NCI-H226 (cell line): ENCODE measurements at places on chromosomes 4 and X.

DNA sequence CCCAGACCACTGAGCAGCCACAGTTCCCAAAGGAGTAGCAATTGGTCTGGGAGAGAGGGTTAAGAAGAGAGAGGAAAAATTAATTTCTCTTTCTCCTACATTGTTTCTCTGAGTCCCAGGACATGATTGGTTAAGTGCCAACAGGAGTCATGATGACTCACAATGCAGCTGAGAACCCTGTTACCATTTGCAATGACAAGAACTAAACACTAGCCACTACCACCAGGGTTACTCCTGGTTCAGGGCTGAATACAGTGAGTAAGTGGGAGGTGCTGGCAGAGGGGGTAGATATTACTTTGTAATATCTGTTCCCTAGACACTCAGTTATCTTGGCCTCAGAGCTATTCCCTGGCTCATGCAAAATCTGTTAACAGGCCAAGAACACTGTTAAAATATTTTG, 18.0 kb downstream of the ETDC start:
- DNase-seq = peak; percentile 78

DNA sequence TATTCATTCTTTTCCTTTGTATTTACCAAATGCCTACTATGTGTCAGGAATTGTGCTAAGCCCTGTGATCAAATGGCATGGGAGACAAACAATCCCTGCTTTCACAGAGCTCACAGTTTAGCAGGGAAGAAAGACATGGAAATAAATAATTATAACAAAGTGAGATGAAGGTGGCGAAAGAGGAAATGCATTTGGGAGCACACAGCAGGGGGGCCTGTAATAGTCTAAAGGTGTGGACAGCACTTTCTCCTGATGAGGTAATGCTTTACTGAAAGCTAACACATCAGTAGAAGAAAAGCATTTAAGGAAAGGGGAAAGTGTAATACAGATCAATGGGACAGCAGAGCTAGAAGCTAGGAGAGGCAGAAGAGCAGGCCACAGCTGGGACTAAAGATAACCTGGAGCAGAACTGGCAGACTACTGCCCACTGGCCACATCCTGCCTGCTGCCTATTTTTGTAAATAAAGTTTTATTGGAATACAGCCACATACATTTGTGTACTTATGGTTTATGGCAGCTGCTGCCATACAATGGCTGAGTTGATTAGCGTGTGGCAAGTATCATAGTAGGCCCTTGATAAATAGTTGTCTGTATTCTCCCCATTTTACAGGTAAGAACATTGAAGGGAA, 67.1 kb upstream of the TAPT1 start:
- DNase-seq = no peak

DNA sequence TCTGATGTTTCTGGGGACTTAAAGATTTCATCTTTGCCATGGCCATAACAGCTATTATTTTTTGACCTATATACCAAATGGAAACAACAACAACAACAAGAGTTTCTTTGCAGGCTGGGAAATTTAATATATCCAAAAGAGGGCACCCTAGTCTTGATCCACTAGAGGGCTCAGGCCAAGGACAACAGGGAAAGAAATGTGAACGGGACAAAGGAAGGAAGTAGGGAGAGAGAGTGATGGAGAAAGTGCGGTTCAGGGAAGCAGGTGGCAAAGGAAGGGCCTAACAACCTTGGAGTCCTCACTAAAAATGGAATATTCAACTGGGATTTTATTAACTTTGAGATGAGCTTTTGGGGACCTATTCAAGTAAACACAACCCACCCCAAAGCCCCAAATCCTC, 67.8 kb upstream of the SCML1 start:
- no peak for DNase-seq

- no peak for DNase-seq
These were observed 117.9 kb downstream of the MID1IP1 start for GRCh38 chrX:38919202-38919601.

- peak; percentile 59 for DNase-seq
These were observed 70.0 kb upstream of the FAM241A start for GRCh38 chr4:112075129-112075753.

- no peak for DNase-seq
These were observed 151.4 kb downstream of the CPEB2 start for GRCh38 chr4:15153662-15154061.

GRCh38 chrX:145549496-145549895, 268.1 kb upstream of the SLITRK2 start:
- DNase-seq = no peak

DNA sequence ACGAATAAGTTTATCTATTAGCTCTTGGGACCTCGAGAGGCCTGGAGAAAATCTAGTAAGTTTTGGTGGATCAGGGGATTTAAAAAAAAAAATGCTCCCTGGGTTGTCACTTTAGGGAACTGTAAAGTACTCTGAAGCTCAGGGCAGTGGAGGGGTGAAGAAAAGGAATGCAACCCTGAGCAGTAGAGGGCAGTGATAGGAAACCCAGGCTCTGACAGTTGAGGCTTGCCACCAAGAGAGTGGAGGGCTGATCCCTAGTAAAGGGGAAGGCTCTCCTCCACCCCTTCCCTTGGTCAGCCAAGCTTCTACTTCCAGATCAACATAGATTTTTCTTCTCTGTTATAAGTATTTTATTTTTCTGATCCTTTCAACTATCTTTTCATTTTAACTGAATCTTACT, 73.1 kb downstream of the FBXO8 start:
- DNase-seq = no peak

DNA sequence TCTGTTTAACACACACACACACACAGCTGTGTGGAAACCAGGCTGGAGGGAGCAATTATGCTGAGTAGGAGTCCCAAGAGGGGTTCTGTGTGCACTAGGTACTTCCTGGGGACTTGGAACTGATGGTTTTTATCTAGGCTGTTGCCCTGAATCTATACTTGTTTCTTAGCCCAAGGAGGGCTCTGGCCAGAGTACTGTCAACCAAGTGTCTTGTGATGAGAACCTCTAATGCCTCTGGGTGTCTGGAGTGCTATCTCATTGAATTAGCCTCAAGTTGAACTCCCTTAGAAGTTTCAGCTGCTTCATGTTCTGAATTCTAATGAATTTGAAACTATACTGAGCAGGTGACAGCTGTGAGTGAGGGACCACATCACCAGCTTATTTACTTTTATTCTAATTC, 16.6 kb downstream of the ARHGAP24 start:
- no peak for DNase-seq

- no peak for DNase-seq
These were observed 12.8 kb downstream of the CYP4V2 start for GRCh38 chr4:186204103-186204559.

DNA sequence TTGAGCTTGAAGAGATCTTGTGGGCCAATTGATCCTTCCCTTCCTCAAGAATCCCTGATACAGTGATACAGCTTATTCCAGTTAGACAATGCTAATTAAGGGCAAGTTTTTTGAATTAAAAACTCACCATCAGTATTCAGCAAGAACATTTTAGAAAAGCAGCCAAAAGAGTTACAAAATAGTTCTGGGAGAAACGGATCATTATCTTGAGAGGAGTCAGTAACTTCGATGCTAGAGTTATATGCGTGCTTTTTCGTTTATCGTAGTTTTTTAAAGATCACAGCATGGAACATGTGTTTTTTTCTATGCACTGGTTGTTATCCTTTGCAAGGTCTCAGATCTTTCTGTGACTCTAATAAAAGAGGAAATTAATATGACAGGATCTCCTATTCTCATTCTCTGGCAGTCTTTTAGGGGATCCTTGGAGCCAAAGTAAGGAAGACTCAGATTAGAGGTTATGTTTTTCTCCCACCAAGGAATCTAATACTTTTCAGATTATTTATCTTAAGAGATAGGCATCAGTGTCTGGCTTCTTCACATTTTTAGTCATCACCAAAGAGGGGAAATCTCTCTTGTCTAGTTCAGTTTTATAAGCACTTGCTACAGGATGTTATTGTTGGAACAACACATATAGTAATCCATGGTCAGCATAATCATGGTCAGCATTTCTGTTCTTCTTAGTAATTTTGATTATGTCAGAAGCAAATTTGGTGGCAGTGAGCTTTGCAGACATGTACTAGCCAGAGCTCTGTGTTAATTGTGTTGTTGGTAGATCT, 109.7 kb downstream of the PDLIM5 start:
- peak; percentile 22 for DNase-seq

- DNase-seq = no peak
These were observed 220.6 kb upstream of the ARSJ start for GRCh38 chr4:114200026-114200425.

GRCh38 chrX:39016556-39016955, 215.3 kb downstream of the MID1IP1 start:
- DNase-seq = no peak

DNA sequence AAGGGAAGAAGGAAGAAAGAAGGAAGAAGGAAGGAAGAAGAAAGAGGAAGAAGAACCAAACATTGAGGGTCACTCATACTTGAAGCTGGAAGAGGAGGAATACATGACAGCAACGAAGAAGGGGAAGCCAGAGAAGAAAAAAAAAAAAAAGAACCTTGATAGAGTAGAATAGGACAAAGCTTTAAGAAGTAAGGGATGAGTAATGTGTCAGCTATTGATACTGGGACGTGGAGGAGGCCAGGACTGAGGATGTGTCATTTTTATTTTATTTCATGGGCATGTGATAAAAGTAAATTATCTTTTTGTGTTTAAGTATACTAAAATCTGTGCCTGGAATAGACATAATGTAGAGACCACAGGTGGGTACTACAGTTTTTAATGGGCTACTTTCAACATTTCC, 6.4 kb downstream of the EDA2R start:
- peak; percentile 29 for DNase-seq

- no peak for DNase-seq
These were observed 362.5 kb upstream of the FAT1 start for GRCh38 chr4:187086151-187086550.

DNA sequence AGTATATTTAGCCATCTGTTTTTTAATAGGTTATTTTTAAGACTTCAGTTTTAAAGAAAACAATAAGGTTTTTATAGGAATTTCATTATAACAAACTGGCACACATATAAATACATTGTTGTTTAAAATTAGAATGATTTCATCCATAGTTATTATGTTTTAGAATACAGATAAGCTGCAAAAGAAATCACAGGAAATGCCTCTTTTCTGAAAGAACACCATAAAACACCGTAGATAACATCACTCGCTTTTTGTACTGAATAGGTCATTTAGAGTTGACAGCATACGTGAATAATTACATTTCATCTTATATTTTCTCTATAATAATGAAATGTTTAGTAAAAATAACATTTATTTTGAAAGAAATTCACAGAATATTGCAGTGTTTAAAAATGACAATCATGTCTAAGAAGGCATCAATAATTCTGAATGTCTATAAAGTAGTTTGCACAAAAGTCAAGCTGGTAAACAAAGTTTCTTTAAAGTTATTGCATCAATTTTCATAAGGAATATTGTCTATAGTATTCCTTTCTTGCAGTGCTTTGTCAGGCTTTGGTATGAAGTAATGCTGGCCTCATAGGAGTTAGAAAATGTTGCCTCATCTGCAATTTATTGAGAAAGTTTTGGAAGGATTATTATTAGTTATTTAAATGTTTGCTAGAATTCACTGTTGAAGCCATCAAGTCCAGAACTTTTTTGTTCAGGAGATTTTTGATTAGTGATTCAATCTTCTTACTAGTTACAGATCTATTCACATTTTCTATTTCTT, 17.9 kb upstream of the VEGFC start:
- DNase-seq = no peak

GRCh38 chrX:2566055-2566454, 65.3 kb upstream of the DHRSX start:
- DNase-seq = no peak

DNA sequence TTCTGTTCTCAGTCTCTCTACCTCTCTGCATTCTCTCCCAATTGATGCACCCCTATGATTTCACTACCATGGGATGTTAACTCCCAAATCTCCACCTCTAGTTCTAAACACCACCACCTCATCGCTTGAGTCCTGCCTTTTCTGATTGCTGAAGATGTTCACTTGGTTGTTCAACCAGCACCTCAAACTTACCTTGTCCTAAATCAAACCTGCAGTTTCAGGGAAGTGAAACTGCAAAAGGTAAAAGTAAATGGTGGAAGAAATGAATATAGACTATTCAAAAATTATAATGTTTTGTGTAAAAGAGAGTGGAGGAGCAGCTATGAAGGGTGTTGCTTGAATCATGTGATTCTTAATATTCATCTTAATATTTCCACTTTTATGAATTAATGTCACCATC, 91.0 kb downstream of the PDE5A start:
- DNase-seq = no peak

GRCh38 chr4:185305979-185306442, 89.7 kb downstream of the LRP2BP start:
- DNase-seq = peak; percentile 62

DNA sequence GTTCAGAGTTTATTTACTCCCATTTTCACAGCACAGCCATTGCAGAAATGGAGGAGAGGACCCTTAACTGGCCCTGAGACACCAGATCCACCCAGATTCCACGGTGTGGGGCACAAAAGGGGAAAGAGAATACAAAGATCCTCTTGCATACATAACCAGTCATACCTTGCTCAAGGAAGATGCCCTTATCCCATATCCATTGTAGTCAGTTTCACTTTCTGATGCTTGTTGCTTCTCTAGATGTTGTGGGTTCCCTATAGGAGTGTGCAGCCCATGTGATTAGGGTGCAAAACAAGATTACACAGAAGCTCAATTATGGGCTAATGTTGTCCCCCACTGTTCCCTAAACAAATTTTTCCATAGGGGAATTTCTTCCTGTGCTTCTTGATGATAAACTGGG, 1309.0 kb upstream of the PABPC4L start:
- no peak for DNase-seq

DNA sequence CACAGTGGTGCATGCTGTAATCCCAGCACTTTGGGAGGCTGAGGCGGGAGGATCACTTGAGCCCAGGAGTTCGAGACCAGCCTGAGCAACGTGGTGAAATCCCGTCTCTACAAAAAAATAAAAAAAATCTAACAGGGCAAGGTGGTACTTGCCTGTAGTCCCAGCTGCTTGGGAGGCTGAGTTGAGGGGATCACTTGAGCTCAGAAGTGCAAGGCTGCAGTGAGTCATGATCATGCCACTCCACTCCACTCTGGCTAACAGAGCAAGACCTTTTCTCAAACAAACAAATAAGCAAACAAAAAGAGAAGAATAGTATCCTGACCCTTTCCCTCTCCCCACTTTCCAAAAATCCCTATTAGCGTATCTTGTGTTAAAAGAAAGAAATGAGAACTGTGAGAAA, 52.7 kb downstream of the NPY1R start:
- no peak for DNase-seq

DNA sequence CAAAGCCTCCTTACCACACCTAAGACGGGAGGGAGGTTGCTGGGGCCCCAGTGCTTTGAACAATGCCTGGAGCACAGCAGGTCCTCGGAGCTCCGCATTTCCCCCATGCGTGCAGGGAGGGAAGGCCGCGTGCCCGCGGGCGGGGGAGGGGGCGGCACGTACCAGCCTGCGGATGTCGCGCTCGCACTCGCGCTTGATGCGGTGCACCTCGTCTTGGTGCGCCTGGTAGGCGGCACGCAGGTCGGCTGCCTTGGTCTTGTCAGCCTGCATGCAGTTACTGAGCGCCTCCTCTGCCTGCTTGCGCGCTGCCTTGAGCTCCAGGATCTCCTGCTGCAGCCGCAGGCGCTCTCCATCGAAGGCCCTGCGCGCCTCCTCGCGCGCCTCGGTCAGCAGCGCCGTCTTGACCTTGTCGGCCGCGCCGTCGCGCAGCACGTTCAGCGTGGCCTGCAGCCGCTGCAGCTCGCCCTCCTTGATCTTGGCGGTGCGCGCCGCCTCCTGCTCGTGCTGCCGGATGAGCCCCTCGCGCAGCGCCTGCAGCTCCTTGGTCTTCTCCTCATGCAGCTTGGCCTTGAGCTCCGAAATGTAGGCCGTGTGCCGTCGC, 87.2 kb upstream of the C4orf50 start:
- no peak for DNase-seq

- no peak for DNase-seq
These were observed 26.3 kb downstream of the MGARP start for GRCh38 chr4:139253713-139254112.

GRCh38 chr4:9904976-9905587, 116.2 kb downstream of the SLC2A9 start:
- DNase-seq = peak; percentile 22
